Smooth muscle cell of the brain vasculature (primary cell): ENCODE measurements at places on chromosomes 1 and 21.

- no peak for DNase-seq
These were observed 86.3 kb downstream of the NKAIN1 start for GRCh38 chr1:31153423-31153822.

GRCh38 chr1:185281245-185281644, 35.8 kb downstream of the IVNS1ABP start:
- DNase-seq = no peak

DNA sequence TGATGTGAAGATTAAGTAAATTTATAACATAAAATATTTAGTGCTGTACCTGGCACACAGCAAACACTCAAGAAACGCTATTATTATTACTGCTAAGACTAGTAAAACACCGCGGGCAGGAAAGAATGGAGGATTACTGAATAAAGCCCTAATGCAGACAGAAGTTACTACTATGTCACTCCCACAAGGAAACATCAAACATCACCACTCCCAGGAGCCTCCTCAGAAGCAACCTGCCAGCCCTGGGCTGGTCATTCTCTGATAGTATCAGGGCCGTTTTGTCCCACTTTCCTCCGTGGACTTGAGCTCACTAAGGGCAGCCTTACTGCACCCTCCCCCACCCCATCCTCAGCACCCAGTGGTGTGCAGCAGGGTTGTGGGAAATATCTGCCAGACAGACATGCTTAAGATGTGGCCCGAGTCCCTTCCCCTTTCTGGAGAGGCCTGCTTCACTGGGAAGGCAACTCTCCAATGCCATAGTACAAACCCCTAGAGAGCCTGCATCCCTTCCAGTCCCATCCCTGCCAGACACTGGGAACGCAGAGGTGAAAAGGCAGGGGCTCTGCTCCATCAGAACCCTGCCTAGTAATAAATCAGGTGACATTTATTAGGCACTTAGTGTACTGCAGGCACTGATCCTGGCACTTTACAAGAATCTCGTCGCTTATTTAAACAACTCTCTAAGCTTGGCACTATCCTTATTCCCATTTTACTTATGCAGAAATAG, 41.7 kb upstream of the ECE1 start:
- DNase-seq = no peak

DNA sequence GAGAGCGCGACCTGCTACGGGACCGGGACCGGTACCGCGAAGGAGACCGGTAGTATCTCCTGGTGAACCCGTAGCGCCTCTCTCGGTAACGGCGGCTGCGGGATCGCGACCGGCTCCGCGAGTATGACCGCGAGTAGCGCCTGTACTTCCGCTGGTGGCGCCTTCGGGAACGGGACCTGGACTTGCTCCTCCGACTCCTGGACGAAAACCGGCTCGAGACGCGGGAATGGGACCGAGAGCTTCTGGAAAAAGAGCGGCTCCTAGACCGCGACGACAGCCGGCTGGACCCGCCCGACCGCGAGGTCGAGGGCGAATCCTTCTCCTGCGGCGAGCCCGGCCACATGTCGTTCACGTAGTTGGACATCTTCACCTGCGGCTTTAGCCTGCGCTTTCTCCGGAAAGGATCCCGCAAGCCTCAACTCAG, 642 bp downstream of the RSRP1 start:
- no peak for DNase-seq

DNA sequence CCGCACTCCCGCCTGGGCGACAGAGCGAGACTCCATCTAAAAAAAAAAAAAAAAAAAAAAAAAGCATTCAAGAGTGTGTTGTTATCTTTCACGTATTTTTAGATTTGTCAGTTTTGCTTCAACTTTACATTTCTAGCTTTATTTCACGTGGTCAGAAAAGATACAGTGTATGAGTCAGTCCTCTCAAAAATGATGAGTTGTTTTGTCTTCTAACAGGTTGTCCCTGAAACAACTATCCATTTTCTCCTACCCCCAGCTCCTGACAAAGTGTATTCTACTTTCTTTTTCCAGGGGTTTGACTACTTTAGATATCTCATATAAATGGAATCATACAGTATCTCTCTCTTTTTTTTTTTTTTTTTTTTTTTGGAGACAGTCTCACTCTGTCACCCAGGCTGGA, 5.5 kb upstream of the ZNF695 start:
- no peak for DNase-seq

- peak; percentile 57 for DNase-seq
These were observed 59.5 kb downstream of the ATP2B4 start for GRCh38 chr1:203686091-203686632.

GRCh38 chr1:229270547-229271447, at the start of gene RAB4A:
Gene RAB4A, plus strand, starts transcription at chr1:229271111. Its CDS starts 229 bp downstream, at chr1:229271340.
- peak; percentile 53 for DNase-seq

GRCh38 chr1:185439727-185440415, 122.8 kb upstream of the IVNS1ABP start:
- DNase-seq = no peak

DNA sequence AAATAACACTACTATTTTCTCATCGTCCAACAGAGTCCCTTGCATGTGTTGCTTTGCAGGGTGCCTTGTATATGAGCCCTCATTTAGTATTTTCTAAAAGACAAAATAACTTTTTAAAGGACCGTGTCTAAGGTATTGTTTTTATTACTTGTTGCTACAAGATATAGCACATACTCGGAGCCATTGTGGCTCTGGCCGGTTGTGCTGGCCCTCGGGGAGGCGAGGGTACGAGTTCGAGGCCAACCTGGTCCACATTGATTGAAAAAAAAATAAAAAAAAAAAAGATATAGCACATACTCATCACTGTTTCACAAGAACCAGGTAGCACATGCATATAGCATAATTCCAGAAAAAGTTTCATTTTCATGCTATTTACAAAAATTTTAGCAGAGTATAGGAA, 869.2 kb downstream of the MRPL39 start:
- DNase-seq = no peak

- peak; percentile 24 for DNase-seq
These were observed 200.4 kb downstream of the NRIP1 start for GRCh38 chr21:14864211-14865021.

- no peak for DNase-seq
These were observed 657 bp upstream of the TNFRSF18 start for GRCh38 chr1:1206966-1207531.

DNA sequence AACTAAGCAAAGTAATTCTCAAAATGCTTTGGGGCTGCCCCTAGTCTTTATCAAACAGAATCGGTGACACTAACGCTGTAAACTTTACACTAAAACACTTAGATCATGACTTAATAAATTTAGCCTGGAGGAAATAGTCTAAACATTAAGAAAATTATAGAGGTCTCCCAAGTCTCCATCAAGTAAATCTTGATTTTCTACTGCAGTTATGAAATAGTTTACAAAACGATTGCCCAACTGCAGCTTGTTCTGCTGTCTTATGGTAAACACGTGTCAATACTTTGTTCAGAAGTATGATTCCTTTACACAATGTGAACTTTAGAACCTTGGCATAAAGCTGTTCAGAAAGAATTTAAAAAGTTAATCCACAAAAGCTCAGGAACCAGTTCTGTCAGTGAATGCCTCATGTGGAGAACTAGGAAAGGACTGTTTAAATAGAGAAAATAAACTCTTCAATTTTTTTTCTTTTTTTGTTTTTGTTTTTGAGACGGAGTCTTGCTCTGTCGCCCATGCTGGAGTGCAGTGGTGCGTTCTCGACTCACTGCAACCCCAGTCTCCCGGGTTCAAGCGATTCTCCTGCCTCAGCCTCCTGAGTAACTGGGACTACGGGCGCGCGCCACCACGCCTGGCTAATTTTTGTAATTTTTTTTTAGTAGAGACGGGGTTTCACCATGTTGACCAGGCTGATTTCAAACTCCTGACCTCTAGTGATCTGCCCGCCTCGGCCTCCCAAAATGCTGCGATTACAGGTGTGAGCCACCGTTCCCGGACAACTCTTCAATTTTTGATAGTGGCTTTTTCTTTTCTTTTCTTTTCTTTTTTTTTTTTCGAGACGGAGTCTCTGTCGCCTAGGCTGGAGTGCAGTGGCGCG, 1.6 kb downstream of the DDI2 start:
- DNase-seq = no peak

DNA sequence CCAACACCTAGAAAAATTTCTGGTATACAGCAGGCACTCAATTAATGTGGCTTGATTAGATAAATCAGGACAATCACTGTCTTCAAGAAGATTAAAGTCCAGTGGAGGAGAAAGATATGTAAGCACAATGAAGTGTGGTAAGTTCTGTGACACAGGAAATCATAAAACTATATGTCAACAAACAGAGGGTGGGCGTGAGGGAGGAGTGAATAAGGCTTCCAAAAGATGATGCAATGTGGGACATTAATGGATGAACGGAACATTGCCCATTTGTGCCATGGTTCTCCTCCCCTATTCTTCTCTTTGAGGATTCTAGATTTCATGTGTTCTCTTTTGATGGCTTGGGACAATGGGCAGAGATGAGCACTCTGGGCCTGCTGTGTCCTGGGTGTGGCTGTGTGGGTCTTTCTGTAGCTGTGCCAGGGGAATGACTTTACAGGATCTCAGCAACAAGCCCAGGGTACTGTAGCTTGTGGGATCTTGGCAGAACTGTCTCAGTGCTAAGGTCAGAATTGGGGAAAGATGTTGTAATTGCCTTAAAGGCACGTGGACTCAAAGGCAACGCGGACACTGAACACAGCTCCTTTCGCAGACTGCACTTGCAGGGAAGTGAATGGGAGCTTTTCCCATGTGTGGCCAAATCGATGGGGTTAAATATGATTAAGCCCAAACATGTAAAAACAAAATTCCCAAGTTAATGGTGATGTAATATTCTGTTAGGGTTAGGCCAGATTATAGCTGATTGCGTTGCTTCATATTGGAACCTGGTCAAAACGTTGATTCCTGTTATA, 366.9 kb downstream of the TGFB2 start:
- no peak for DNase-seq

- no peak for DNase-seq
These were observed 48.1 kb downstream of the PTPRU start for GRCh38 chr1:29284286-29284960.

- DNase-seq = no peak
These were observed 237.5 kb downstream of the TTLL7 start for GRCh38 chr1:83761167-83762038.

- DNase-seq = no peak
These were observed 21.7 kb upstream of the IL12RB2 start for GRCh38 chr1:67285780-67286488.

GRCh38 chr1:54934869-54935268, 45.6 kb upstream of the TMEM61 start:
- DNase-seq = peak; percentile 47

- no peak for DNase-seq
These were observed 80.4 kb downstream of the KCND3 start for GRCh38 chr1:111909030-111909429.

DNA sequence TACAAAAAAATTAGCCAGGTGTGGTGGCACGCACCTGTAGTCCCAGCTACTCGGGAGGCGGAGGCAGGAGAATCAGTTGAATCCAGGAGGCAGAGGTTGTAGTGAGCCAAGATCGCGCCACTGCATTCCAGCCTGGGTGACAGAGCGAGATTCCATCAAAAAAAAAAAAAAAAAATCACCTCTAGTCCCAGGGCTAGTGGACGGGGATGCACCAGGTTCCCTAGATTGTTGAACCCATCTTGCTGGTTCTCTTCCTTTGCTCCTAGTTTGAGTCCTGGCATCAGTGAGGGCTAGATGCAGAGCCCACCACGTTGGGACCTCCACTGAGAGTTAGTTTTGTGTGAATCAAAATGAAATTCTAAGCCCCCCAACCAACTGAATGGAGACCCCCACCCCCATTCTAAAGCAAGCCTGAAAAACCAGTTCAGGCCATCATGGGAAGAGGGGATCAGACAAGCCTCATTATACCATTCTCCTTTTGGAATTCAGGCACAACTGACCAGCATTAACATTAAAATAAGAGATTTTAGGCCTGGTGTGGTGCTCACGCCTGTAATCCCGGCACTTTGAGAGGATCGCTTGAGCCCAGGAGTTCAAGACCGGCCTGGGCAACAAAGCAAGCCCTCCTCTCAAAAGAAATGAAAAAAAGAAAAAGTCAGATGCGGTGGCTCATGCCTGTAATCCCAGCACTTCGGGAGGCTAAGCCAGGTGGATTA, 17.9 kb upstream of the L1TD1 start:
- no peak for DNase-seq

DNA sequence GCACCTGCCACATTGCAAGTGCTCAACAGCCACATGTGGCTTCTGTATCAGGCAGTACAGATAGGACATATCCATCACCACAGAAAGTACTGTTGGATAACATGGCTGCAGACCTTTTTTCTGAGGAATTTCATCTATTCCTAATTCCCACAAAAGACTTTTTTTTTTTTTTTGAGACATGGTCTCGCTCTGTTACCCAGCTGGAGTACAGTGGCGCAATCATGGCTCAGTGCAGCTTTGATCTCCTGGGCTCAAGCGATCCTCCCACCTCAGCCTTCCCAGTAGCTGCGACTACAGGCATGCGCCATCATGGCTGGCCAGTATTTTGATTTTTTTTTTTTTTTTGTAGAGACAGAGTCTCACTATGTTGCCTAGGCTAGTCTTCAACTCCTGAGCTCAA, 33.3 kb downstream of the YARS1 start:
- DNase-seq = no peak

GRCh38 chr1:224203243-224204016, 20.4 kb downstream of the DEGS1 start:
- no peak for DNase-seq

- DNase-seq = no peak
These were observed 7.9 kb downstream of the KIF21B start for GRCh38 chr1:201015551-201016091.

DNA sequence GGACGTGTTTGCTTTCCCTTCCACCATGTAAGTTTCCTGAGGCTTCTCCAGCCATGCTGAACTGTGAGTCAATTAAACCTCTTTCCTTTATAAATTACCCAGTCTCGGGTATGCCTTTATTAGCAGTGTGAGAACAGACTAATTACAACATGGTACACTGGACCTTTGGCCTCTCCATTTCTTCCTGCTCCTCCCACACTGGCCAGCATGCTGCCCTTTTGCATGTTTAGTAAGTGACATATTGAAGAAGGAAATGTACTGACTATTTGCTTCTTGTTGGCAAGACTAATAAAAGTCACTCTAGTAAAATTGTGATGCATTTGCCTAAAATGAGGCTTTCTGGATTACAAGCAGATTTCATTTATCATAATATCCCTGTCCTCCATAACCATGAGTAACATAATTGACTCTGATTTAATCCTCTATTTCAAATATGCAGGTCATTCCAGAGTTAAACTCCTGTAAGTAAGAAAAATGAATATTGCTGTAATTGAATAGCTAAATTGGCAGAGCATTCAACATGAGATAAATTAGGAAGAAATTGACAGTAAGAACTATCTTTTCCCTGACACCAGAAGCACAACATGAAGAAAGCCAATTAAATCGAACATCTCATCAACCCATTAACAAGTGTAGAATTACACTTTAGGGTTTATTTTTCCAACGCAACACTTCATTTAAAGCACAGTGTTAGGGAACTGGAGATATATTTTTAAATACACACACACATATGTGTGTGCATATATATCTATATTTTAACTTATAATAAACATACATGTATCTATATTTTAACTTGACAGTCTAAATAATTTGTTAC, 427.8 kb upstream of the ZP4 start:
- no peak for DNase-seq
